Testis (tissue), 5 donors: ENCODE measurements at places on chromosomes 1 and 21. TPM values are rescaled to one million over a fixed set of nuclear protein-coding genes. Genes with fewer than 3 reads are reported as not detected.

The C1orf116 gene
- 0.71 TPM for total RNA-seq

DNA sequence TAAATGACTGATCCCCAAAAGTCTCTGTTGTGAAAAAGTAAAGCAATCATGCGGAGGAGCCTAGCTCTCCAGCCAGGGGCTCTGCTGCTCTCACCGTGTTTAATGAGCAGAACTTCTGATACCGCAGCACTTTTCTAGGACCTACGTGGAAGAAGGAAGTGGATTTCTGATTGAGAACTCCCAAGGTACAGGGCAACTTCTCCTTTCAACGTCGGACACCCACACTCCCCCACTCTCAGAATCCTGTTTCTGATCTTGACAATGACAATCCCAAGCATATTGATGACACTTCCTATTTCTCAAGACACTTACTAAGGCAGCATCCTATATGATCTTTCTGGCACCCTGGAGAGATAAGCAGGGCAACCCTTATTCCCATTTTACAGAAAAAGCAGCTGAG lies 78.4 kb downstream of the PROX1 start:
- no peak for DNase-seq
- no peaks in the 10 kb centered on the region for H3K27me3 ChIP-seq
- no peak overlapping the region for H3K4me3 ChIP-seq
- no peak overlapping the region for H3K27ac ChIP-seq
- no peaks in the 10 kb centered on the region for H3K36me3 ChIP-seq

The PSMG1 gene
- total RNA-seq: 113 TPM

The CD5L gene
- total RNA-seq: 0.25 TPM

DNA sequence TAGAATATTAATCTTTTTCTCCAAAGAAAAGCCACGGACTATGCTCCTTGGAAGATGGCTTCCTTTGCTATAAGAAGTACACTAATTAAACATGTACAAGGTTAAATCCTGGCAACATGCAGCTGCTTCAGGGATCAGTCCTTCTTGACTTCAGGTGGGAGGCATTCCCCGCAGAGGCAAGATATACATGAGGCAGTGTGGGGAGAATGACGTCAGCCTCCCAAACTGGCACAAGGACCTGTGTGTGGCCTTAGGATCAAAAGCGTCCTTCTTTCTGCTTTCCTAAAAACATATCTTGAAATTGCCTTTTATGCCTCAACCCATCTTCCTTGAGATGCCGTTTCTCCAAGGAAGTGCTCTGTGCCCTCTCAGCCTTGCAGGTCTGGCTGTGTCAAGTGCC lies 90.3 kb downstream of the WLS start:
- DNase-seq: no peak
- H3K36me3 ChIP-seq: no peaks in the 10 kb centered on the region
- peaks cover 12% of the 10 kb centered on the region for H3K4me1 ChIP-seq
- no peak overlapping the region for H3K4me3 ChIP-seq
- no peak overlapping the region for H3K27ac ChIP-seq

GRCh38 chr1:6490181-6491080 lies 1.0 kb downstream of the PLEKHG5 start:
- H3K27ac ChIP-seq: peak overlapping the region; percentile 2
- no peaks in the 10 kb centered on the region for H3K27me3 ChIP-seq
- DNase-seq: peak; percentile 78
- peaks cover 17% of the 10 kb centered on the region for H3K4me1 ChIP-seq
- H3K4me3 ChIP-seq: peak overlapping the region; percentile 55

DNA sequence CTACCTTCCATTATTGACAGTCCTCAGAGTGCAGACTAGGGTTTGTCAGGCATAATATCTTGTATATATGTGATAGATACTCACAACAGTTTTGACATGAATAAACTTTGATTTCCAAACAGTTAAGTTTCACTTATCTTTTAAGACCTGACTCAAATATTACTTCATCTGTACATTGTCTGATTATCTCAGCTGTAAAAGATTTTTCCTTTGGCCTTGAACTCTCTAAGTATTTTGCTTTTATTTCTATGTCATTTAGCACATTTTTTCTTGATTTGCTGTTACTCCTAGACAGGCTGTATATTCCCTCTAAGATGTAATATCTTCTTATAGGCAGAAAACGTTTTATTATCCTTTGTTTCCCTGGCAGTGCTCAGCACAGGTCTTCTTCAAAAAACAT lies 65.6 kb upstream of the DMRTA2 start:
- H3K27me3 ChIP-seq: no peaks in the 10 kb centered on the region
- no peak overlapping the region for H3K27ac ChIP-seq
- H3K36me3 ChIP-seq: no peaks in the 10 kb centered on the region
- DNase-seq: no peak
- no peak overlapping the region for H3K4me3 ChIP-seq

DNA sequence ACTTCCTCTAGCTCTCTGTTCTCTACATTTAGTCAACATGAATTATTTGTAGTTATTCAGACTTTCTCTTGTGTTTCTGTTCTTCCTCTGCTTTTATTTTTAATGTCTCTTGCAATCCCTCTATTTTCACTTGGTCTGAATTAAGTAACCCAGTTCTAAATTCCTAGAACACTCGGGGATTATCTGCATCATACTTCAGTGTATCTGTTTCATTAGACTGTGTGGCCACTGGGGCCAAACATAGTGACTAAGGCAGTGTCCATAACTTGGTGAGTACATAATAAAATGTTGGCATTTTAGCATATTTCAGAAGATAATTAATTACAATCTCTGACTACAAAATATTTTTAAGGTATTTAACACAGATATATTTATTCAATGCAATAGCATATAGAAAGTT lies 1087.2 kb upstream of the B3GALT2 start:
- DNase-seq: no peak
- H3K36me3 ChIP-seq: no peaks in the 10 kb centered on the region
- H3K27ac ChIP-seq: no peak overlapping the region
- no peaks in the 10 kb centered on the region for H3K4me1 ChIP-seq

The FLG2 gene
- 0.08 TPM for total RNA-seq

GRCh38 chr1:218585511-218586184 lies 240.5 kb downstream of the TGFB2 start:
- H3K27ac ChIP-seq: no peak overlapping the region
- no peaks in the 10 kb centered on the region for H3K36me3 ChIP-seq
- H3K27me3 ChIP-seq: no peaks in the 10 kb centered on the region
- no peak for DNase-seq

DNA sequence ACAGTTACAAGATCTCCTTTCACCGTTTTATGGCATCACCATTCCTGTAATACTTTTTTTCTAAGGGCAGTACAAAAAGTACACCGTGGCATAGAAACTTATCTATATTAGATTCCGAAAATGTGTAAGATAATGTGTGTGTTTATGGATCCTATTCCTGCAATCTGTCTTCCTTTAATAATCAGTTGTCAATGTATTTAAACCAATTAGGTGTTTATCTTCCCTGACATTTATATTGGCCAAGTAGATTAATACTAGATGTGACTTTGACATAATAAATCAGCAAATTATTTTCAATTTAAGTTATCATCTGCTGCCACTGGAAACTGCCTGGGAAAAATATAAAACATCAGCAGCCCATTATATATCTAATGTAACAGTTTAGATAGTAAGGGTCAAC lies 770.3 kb upstream of the ADGRL2 start:
- H3K4me3 ChIP-seq: no peak overlapping the region
- H3K27me3 ChIP-seq: no peaks in the 10 kb centered on the region
- no peak for DNase-seq
- no peaks in the 10 kb centered on the region for H3K36me3 ChIP-seq

DNA sequence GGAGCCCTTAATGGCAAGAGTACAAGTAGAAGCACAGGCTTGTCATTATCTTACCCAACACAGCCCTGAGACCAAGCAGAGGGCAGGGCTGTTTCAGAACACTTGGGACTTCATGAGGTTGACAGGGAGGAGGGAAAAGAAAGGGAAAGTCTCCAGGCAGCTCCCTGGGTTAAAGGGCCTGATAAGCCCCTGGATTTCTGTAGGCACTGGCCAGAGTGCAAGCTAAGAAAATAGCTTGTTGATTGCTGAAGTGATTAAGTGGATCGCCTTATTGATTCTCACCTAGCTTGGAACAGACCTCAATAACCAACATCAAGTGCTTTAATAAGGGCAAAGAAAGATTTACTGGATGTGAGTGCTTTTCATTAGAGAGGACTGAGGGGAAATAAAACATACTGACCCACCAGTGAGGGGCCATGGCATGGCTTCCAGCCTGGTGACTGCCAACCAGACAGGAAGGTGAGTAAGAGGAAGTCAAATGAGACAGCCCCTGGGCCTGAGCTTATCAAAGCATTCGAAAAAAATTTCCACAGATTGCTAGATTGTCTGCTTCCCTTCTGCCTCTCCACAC lies 121.4 kb upstream of the NFIA start:
- peaks cover 6% of the 10 kb centered on the region for H3K4me1 ChIP-seq
- H3K36me3 ChIP-seq: no peaks in the 10 kb centered on the region
- no peak overlapping the region for H3K4me3 ChIP-seq

The DMRTA2 gene
- 5.1 TPM for total RNA-seq

The HSF2BP gene
- total RNA-seq: 28.3 TPM

The SLC2A5 gene
- 90.5 TPM for total RNA-seq

DNA sequence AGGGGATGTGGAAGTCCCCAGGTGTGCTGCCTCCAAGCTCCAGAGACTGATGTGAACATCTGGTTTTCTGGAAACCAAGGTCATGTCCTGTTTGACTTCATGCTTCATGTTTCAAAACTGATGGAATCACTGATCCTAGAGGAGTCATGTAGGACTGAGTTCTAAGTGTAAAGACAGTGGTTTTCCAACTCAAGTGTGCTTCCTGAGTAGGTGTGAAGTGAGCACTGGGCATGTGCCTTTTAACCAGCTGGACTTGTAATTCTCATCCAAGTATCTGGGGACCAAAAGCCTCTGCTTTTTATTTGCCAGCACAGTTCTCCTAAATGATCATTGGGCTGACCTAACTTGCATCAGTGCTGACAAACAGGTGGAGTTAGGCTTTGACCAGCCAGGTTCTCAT lies 36.9 kb downstream of the ABCA4 start:
- H3K36me3 ChIP-seq: no peaks in the 10 kb centered on the region
- H3K27me3 ChIP-seq: no peaks in the 10 kb centered on the region

DNA sequence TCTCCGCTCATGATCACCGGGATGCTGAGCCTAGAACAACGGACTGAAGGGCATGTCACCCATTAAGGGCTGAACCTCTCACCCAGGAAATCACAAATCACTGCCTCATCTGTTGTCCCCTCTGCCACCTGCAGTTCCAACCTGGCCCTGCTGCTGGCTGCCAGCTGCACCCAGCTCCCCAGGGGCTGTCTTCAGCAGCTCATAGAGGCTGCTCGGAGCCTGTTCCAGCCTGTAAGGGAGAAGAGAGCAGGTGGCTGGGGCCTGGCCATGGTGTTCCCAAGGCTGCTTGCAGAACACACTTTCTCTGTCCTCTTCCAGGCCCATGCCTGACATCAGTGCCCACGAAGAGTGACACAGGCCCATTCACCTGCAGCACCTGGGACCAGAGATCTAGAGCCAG lies 44.5 kb upstream of the DISP3 start:
- no peak overlapping the region for H3K4me3 ChIP-seq
- H3K4me1 ChIP-seq: no peaks in the 10 kb centered on the region
- H3K36me3 ChIP-seq: no peaks in the 10 kb centered on the region
- H3K27ac ChIP-seq: no peak overlapping the region
- no peak for DNase-seq
- no peaks in the 10 kb centered on the region for H3K27me3 ChIP-seq

DNA sequence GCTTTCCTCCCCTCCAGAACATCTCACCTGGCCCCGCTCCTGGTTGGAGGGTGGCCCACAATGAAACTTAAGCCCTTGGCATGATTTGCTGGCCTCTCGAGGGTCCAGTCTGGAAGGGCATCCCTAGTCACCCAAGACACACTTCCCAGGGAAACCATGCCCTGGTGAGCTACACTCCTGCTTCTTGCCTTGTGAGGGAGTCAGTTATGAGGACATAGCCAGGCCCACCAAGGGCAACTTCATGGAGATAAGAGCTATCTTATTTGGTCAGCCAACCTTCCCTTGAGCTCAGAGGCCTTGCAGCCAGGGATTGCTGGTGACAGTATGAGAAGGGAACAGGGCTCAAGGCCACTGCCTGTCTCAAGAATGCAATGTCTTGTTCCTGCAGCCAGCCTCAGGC lies 9.7 kb downstream of the TNR start:
- no peaks in the 10 kb centered on the region for H3K27me3 ChIP-seq
- no peaks in the 10 kb centered on the region for H3K4me1 ChIP-seq
- no peak overlapping the region for H3K27ac ChIP-seq
- H3K4me3 ChIP-seq: no peak overlapping the region
- DNase-seq: peak; percentile 22
- H3K36me3 ChIP-seq: no peaks in the 10 kb centered on the region
